ENCODE measurements at places on chromosomes 11 and 22.

DNA sequence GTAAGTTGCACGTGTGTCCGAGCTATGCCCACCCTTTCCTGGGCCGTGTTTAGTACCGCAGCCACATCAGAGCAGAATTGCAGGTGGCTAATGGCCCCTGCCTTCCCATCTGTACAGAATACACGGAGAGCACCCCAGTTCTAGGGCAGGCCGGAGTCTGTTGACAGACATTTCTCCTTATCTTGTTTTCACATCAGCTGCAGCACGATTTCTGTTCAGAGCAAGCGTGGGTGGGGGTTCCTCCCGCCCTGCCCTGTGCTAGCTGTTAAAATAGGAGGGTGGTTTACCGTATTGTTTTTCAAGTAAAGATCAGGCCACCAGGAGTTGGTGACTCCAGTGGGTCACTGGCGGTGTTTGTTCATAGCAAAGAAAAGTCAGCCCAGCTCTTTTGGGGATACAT is 41.1 kb downstream of the UBASH3B start:
- no peak for DNase-seq

GRCh38 chr11:27196203-27196897 is 155.7 kb downstream of the BBOX1 start:
- DNase-seq: no peak

- DNase-seq: no peak
These were observed at the start of gene APOL3 for GRCh38 chr22:36160499-36160942. Gene APOL3 (minus strand): TSS chr22:36160755. CDS start chr22:36149055, 11,700 bp downstream.

DNA sequence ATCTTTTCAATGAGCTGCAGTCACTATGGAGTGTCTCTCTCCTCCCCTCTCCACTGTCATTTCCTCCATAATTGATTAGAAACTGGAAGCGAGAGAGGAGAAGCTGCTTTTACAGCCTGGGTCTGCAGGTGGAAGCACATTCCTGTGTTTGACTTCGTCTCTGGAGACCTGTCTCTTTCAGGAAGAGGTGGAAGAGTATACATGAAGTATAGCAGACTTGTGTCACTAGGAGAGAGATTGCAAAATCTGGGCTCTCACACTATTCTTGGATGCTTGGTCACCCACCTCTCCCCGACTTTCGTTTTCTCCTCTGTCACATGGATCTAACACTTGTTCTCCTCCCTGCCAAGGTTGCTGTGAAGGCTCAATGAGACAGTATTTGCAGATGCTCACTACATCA is 323.3 kb downstream of the NTM start:
- no peak for DNase-seq

DNA sequence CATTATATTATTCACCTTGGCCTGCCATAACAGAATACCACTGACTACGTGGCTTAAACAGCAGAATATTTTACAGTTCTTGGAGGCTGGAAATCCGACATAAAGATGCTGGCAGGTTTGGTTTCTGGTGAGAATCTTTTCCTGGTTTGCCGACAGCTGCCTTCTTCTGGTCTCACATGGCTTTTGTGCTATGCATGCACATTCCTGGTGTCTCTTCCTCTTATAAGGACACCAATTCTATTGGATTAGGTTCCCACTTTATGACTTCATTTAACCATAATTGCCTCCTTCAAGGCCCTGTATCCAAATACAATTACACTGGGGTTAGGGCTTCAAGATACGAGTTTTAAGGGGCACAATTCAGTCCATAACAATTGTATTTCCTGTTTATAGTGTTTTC is 17.1 kb downstream of the RNF214 start:
- no peak for DNase-seq

DNA sequence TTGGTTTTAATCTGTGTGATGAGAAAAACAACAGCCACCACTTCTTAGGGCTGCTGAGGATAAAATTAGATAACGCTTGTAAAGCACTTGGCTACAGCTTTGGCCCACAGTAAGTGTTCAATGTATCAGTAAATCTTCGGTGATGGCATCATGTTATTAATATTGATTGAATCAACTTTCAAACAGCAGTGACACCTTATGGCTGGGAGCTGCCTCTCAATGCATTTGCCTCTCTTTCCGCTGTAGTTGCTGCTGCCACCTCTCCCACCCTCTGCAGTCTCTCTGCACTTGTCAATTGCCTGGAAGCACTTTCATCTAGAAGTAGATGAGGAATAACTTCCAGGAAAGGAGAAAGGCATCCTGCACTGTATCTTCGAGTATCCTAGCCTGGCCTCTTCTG is 491.1 kb downstream of the OPCML start:
- DNase-seq: no peak

DNA sequence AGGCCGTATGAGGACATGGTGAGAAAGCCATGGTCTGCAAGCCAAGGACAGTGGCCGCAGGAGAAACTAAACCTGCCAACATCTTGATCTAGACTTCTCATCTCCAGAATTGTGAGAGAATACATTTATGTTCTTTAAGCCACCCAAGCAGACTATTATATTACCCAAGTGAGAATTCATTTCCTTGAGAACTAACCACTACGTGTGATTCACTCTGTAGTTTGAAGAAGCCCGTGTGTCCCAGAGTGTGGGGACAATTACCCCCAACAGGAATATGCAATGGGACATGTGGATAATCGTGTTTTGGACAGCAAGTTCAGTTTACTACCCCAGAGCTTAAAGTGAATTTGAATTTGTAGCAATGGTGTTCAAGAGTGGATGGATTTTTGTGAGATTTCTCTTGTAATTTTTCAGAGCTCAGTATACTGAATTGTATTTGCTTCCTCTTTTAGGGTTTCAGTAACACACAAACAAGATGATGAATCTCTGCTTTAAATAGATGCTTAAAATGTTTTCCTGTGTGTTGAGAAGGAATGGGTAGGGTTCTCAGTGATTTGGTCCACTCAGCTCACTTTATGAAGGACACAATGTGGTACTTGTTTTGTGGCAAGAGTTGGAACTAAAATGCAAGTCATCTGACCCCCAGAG is 100.0 kb upstream of the ARHGAP20 start:
- DNase-seq: no peak

- no peak for DNase-seq
These were observed 30.3 kb downstream of the RIC3 start for GRCh38 chr11:8138526-8138925.

DNA sequence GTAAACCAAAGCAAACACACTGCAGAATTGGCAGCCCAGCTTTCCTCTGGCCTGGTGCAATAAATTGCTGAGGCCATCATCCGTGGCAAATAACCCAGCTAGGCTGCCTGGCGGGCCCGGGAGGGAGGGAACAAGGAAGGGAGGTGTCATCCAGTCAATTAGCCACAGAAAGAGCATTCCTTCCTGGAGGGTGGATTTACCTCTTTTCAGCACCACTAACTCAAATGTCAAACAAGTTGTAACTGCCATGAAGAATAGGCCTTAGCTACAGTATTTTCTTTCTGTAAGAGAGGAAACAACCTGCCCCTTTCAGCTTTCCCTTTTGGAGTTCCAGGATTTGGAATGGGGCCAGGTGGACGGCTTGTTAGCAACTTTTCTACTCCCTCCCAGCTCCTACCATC is 163.8 kb upstream of the BDNF start:
- DNase-seq: no peak

- no peak for DNase-seq
These were observed 10.3 kb downstream of the TNNT3 start for GRCh38 chr11:1929621-1930461.

- DNase-seq: no peak
These were observed 681 bp upstream of the ARHGEF12 start for GRCh38 chr11:120335556-120335907.

DNA sequence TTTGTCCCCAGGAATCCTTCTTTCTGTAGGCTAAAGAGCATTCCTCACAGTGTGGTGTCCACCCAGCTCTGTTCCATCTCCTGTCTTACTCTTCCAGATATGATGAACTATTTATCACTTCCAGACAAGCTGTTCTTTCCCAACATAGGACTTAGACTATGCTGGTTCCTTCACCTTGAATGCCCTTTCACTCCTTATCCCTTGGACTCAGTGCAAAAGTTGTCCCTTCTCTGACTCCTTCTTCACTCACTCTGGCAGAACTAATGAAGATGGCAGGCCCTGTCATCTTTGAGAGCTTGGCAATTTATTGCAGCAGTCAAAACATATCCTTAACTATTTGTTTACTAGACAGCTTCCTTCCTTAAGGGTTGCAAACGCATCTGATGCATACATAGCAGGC is 3.5 kb upstream of the OSBP2 start:
- DNase-seq: no peak

- DNase-seq: no peak
These were observed 51.8 kb upstream of the TTC12 start for GRCh38 chr11:113262594-113262993.

DNA sequence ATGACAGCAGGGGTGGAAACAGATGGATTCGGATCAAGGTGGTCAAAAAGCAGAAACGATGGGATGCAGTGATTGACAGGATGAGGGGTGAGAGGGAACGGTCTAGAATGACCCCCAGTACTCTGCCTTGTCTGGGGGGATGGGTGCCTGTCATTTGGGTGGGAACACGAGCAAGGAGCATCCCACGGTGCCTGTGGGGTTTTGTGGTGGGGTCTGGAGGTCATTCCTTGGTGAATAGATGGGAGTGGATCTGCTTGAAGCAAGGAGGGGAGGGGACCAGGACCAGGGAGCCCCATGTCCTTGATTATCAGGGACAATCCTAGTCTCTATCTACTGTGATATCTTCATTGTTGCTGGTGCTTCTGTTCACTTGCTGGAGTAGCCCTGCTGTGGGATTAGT is 8.1 kb upstream of the CERK start:
- no peak for DNase-seq

- DNase-seq: no peak
These were observed 8.6 kb downstream of the MYEOV start for GRCh38 chr11:69302447-69303020.

GRCh38 chr11:14455648-14456430 is 43.8 kb downstream of the COPB1 start:
- no peak for DNase-seq

DNA sequence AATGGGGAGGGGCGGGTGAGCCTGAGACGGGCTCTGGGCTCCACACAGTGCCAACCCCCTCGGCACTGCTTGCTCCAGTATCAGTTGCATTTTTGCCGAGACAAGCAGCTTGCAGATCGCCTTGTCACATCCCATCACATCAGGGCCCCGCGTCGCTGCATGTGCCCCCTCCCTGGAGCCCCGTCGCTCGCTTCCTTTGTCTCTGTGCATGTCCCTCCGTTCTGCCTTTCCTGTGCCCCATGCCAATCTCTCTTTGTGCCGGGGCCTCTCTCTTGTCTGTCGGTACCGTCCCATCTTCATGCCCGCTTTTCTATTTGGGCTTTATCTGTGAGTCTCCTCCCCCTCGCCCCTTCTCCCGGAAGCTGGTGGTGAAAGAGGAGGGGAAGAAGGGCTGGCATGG is 202.2 kb downstream of the CEP164 start:
- no peak for DNase-seq

GRCh38 chr22:37526376-37526775 is 7.2 kb upstream of the CARD10 start:
- DNase-seq: no peak

DNA sequence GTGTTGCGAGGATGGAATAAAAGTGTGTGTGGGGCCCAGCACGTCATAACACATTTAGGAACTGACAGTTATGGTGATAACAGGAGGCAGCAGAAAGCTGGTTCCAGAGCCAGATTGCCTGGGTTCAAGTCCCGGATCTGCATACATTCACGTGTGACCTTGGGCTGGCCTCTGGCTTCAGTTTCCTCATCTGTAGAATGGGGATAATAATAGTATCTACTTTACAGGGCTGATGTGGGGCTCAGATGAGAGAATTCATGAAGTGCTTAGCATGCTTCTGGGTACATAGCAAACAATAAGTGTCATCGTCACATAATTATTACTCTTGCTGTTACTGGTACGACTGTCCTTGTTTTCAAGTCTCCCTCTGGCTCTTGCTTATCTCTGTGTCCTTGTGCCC is 97.3 kb downstream of the KIAA1671 start:
- no peak for DNase-seq

DNA sequence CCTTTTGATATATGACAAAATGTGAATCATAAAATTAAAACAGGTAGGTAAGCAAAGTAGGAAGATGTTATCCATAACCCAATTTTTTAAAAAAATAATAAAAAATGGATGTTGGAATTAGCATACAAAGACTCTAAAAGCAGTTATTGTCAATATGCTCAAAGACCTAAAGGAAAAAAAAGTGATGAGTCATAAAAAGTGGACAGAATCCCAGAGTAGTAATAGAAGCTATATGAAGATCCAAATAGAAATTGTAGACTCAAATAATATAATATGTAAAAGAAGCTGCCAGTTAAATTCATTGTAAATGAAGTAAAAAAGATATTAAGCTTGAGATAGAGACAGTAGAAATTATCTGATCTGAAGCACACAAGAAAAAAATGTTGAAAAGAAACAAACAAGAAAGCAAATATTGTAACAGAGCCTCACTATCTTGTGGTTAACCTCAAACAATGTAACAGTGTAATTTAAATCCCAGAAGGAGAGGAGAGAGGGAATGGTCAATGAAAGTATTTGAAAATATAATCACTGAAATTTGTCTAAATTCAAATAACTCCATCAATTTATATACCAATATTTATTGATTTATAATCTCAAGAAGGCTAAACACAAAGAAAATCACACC is 773.4 kb upstream of the RAG2 start:
- no peak for DNase-seq

GRCh38 chr11:93166194-93166593 is 31.6 kb downstream of the SLC36A4 start:
- DNase-seq: no peak

DNA sequence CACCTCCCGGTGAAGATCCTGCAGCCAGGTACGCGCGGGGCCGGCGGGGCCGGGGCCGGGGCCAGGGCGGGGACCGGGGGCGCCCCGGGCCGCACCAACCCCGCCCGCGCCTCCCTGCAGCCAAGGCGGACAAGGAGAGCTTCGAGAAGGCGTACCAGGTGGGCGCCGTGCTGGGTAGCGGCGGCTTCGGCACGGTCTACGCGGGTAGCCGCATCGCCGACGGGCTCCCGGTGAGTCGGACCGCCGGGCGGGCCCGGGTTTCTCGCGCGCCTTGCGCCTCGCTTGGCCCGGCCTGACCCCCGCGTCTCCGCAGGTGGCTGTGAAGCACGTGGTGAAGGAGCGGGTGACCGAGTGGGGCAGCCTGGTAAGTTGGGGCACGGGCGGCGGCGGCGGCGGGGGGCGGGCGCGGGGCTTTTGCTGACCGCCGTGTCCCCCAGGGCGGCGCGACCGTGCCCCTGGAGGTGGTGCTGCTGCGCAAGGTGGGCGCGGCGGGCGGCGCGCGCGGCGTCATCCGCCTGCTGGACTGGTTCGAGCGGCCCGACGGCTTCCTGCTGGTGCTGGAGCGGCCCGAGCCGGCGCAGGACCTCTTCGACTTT is 531 bp downstream of the PIM3 start:
- no peak for DNase-seq

DNA sequence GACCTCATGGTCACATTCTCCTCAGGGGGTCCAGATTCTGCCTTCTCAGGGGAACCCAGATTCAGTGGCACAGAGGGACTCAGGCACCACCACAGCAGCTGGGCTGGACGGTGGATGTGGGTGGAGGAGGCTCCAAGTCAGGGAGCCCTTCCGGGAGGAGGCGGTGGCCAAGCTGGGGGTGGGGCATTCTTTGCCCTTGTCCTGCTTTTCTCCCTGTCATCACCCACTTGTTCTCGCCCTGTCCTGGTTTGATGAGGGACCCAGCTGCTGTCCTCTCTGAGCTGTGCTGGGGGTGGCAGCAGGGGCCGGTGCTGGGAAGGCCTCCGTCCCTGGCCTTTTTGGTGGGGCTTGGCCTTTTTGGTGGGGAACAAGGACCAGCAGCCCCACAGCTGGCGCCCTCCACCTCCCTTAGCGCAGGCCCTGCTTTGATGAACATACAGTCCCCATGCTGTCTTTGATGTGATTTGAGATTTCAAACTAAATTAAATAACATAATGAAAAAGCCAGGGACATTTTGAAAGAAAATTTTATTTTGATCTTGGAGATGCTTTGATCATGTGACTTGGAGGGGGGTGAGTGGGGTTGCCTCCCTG is 1168.2 kb downstream of the BRD1 start:
- DNase-seq: no peak

Measured in hypothalamus (tissue), 51 donors.